A549 treated with CpdA at 1 μM for 4 hours (cell line): ENCODE measurements at places on chromosomes 6 and 20. TPM values are rescaled to one million over a fixed set of nuclear protein-coding genes. Genes with fewer than 3 reads are reported as not detected.

The BEND3 gene
- total RNA-seq: 3.3 to 4.4 TPM (median 3.7 TPM) in 5 replicates

The CRISP3 gene
- total RNA-seq: not detected in 5 replicates

The CRISP2 gene
- total RNA-seq: not detected in 5 replicates

The LY86 gene
- not detected in 5 replicates for total RNA-seq

The NKAIN4 gene
- 6.3 to 10.3 TPM (median 6.7 TPM) in 5 replicates for total RNA-seq

The ZSCAN31 gene
- 2.0 to 3.8 TPM (median 2.7 TPM) in 5 replicates for total RNA-seq

The LTB gene
- total RNA-seq: 0.27 to 0.39 TPM (median 0.35 TPM) in 5 replicates

The PRR3 gene
- 14.6 to 17.0 TPM (median 15.0 TPM) in 5 replicates for total RNA-seq

The CALHM6 gene
- not detected in 5 replicates for total RNA-seq

The CLIC5 gene
- total RNA-seq: not detected in 5 replicates

The WASF1 gene
- total RNA-seq: 11.0 to 14.6 TPM (median 12.3 TPM) in 5 replicates

The NTSR1 gene
- 0.09 to 0.45 TPM (median 0.16 TPM) in 5 replicates for total RNA-seq

The SMPDL3A gene
- 2.2 to 2.8 TPM (median 2.5 TPM) in 5 replicates for total RNA-seq

The FAM209B gene
- 0.32 to 0.76 TPM (median 0.63 TPM) in 3 of 5 replicates, not detected in the others for total RNA-seq

The BRPF3 gene
- total RNA-seq: 11.1 to 12.9 TPM (median 11.8 TPM) in 5 replicates

The CCM2L gene
- total RNA-seq: 0.42 to 0.92 TPM (median 0.50 TPM) in 5 replicates

The NAPB gene
- total RNA-seq: 2.8 to 4.1 TPM (median 3.6 TPM) in 5 replicates

The PAK5 gene
- total RNA-seq: not detected in 5 replicates

The IL17F gene
- total RNA-seq: not detected in 5 replicates

The EEF1A2 gene
- total RNA-seq: 136 to 164 TPM (median 141 TPM) in 5 replicates

The XKR7 gene
- total RNA-seq: under 0.01 to 0.02 TPM in 2 of 5 replicates, not detected in the others

The UBE2J1 gene
- total RNA-seq: 14.3 to 18.1 TPM (median 15.0 TPM) in 5 replicates

The LY6G6C gene
- total RNA-seq: 0.11 TPM in 1 of 5 replicates, not detected in the others

The PTPRA gene
- total RNA-seq: 32.1 to 40.1 TPM (median 37.5 TPM) in 5 replicates

The MUCL3 gene
- total RNA-seq: 0.01 to 0.04 TPM (median 0.02 TPM) in 3 of 5 replicates, not detected in the others

The C20orf144 gene
- 0.06 to 0.18 TPM (median 0.09 TPM) in 5 replicates for total RNA-seq

The BANF2 gene
- total RNA-seq: not detected in 5 replicates
